ENCODE measurements at places on chromosomes 5 and 9.

GRCh38 chr9:35948451-35948850, 9.5 kb downstream of the OR2S2 start:
- no peak for DNase-seq

DNA sequence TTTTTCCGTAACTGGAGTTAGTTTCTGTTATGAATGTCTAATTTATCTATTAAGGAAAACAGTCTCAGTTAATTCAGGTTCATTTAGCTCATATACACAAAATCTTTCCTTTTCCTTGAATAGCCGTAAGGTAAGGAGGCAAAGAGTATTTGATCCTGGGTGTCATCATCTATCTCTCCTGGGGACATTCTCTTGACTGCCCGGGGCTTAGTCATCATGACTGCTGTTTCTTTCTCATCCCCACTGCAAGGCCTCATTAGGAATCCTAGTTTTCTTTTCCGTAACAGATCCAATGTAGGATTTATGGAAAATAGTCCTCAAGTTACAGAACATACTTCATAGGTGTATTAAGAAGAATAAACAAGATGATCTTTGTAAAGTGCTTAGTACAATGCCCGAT, 134.9 kb upstream of the CHD1 start:
- DNase-seq = no peak

- DNase-seq = peak; percentile 55
These were observed at the start of gene LHFPL2 for GRCh38 chr5:78648359-78649210. TSS of gene LHFPL2 (minus strand) at chr5:78648772. CDS start at chr5:78510213, 138,559 bp downstream.

DNA sequence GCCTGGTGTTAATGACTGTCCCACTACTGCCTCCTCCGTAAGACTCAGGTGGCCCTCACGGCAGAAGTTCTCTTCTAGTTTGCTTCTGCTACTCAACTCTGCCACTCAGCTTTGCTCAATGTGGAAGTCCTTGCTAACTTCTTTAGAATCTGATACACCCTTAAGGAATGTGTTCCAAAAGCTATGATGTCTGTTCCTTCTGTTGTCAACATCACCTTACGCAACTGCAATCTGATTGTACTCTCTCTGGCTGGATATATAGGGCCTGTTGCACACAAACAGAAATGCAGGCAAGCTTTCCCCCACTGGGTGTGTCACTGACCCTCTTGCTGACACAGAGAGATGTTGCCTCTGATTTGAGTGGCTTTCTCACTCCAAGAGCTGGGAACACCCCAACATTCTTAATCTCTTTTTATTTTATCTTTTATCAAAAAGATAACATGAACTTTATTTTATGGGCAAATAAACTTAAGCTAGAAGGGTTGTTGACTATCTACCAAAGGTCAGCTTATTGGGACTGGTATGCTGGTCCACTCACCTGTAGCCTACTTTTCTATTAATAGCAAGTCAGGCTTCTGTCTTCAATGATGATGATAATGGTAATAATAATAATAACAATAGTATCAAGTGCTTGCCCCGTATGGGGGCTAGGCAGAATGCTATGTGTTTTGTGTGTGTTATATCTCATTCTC, 25.2 kb downstream of the TMEM252 start:
- no peak for DNase-seq

GRCh38 chr9:91734371-91734981, 215.6 kb downstream of the ROR2 start:
- DNase-seq = peak; percentile 30

- DNase-seq = no peak
These were observed at the start of gene PCDHGA12 for GRCh38 chr5:141430332-141431113. TSS of gene PCDHGA12 (plus strand) at chr5:141430507. CDS start at chr5:141430760, 253 bp downstream.

- DNase-seq = no peak
These were observed 383.3 kb upstream of the ZNF462 start for GRCh38 chr9:106479679-106480078.

GRCh38 chr9:109270441-109270840, 50.4 kb downstream of the EPB41L4B start:
- DNase-seq = no peak

DNA sequence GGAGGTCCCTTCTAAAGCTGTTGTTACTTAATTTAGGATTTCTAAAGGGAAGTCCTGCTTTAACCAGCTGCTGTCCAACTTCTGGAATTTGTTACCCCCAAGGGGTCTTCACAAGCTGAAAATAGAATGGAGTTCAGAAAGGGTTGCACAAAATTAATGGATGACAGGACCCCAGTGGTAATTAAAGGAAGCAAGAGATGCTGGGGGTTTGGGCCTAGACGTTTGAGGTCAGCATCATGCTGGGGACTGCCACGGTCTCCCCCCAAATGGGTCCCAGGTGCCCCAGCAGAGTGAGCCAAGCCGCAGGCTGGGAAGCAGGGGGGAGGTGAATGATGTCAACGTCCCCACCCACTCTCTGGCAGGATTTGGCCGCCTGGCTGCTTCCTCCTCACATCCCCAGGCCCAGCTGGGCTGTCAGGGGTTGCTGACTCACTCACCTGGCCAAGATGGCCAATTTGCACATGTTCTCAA, 97.5 kb upstream of the ARAP3 start:
- no peak for DNase-seq

GRCh38 chr5:132227485-132228240, at the start of gene P4HA2:
TSS of gene P4HA2 (minus strand) at chr5:132227853. CDS start at chr5:132218626, 9,227 bp downstream.
- peak; percentile 42 for DNase-seq

- DNase-seq = no peak
These were observed 171.0 kb downstream of the DEPDC1B start for GRCh38 chr5:60529001-60529400.

DNA sequence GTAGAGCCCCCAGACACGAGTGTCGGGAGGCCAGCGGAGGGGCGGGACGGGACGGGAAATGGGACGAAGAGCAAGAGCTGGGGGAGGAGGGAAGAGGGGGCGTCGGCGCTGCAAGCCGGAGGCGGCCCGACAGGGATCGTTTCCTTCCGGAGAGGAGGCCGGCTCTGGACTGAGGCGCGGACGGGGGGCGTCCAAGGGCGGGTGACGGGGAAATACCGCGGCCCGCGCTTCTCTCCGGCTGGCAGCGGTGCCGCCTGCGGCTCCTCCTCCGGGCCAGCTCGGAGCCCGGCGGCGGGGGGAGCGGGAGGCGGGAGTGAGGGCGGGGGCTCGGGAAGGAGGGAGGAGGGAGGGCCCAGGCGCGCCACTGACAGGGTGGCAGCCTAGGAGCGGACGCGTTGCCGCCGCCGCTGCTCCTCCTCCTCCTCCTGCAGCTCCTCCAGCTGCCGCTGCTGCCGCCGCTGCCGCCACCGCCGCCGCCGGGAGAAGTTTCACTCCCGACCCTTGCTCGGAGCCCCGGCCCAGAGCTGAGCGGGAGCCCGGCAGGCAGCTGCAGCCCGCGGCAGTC, at the start of gene CHSY3:
TSS of gene CHSY3 (plus strand) at position 364 of the 565 bp plus-strand sequence.
- peak; percentile 26 for DNase-seq

GRCh38 chr5:64592730-64593341, 87.0 kb downstream of the RGS7BP start:
- no peak for DNase-seq
